Muscle of back (tissue), 13 donors: ENCODE measurements at places on chromosomes 4 and X. TPM values are rescaled to one million over a fixed set of nuclear protein-coding genes. Genes with fewer than 3 reads are reported as not detected.

Gene USP46
- 25.0 TPM for polyA plus RNA-seq

GRCh38 chr4:145847764-145848163 is 90.9 kb downstream of the ZNF827 start:
- no peak for DNase-seq

- DNase-seq, result no peak
Measured at GRCh38 chrX:78074088-78074487, 30.0 kb upstream of the PGK1 start.

DNA sequence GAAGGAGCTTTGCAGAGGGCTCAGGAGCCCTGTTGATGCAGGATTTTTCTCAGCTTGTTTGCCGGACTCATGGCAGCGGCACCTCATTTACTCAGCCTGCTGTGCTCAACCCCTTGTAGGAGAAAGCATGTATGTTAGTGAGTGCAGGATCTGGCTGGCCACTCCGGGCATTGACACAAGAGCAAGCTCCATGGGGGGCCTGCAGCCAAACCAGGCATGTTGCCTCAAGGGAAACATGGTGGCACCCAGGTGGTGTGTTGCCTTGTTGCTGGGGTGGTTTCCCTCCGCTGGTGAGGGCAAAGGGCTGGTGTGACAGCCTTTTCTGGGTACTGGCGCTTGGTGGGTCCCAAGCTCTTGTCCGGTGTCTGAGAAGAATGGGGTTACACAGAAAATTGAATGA is 189.3 kb upstream of the ANXA3 start:
- DNase-seq, result no peak

DNA sequence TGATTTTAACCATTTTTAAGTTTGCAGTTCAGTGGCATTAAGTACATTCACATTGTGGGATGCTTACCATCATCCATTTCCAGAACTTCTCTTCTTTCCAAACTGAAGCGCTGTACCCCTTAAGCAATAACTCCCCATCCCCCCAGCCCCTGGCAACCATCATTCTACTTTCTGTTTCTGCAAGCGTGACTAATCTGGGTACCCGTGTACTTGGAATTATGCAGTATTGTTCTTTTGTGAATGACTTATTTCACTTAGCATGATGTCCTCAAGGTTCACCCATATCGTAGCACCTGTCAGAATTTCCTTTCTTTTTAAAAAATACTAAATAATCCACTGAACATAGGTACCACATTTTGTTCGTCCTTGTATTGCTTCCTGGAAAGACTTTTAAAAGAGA is 32.9 kb downstream of the USP9X start:
- DNase-seq, result no peak

DNA sequence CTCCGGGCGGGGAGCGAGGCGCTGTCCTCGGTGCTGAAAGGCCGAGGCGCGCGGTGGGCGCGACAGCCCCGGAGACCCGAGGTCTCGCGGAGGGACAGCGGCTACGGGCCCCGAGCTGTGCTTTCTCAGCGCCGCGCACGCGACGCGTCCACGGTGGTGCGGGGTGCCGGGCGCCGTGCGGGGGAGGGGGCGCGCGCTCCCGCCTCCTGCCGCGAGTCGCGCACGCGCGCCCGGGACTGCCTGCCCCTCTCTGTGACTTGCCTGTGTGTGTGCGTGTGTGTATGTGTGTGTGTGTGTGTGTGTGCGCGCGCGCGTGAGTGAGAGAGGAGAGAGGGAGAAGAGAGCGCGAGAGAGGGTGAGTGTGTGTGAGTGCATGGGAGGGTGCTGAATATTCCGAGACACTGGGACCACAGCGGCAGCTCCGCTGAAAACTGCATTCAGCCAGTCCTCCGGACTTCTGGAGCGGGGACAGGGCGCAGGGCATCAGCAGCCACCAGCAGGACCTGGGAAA is at the start of gene GRIA2:
TSS of gene GRIA2 (plus strand) at position 358 of the 511 bp plus-strand sequence. CDS start 315 bp downstream, outside the sequence.
- peak; percentile 91 for DNase-seq

Gene S100P
- 1.4 TPM for polyA plus RNA-seq

- peak; percentile 16 for DNase-seq
Measured at GRCh38 chrX:55450259-55450658, 1.7 kb upstream of the MAGEH1 start.
